Left cardiac atrium (tissue), 4 donors: ENCODE measurements at places on chromosomes 4 and X. TPM values are rescaled to one million over a fixed set of nuclear protein-coding genes. Genes with fewer than 3 reads are reported as not detected.

DNA sequence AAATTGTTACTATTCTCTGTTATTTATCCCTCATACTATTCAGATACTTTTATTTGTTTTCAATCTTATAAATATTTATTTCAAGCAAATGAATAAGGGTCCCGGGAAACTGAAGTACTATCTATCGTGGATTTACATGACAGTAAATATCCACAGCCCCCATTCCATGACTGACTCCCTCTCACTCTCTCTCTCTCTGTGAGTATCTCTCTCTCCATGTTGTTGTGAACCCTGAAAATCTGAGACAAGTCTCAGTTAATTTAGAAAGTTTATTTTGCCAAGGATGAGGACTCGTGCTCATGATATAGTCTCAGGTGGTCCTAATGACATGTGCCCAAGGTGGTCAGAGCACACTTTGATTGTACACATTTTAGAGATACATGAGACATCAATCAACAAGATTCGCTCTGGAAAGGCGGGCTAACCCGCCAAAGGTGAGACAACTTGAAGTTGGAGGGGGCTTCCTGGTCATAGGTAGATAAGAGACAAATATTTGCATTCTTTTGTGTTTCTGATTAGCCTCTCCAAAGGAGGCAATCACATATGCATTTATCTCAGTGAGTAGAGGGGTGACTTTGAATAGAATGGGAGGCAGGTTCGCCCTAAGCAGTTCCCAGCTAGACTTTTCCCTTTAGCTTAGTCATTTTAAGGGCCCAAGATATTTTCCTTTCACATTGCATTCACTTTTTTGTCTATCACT, 986.4 kb downstream of the NLGN4X start:
- no peak for DNase-seq

- no peak for DNase-seq
Measured at GRCh38 chr4:150561143-150561737, 20.7 kb upstream of the MAB21L2 start.

DNA sequence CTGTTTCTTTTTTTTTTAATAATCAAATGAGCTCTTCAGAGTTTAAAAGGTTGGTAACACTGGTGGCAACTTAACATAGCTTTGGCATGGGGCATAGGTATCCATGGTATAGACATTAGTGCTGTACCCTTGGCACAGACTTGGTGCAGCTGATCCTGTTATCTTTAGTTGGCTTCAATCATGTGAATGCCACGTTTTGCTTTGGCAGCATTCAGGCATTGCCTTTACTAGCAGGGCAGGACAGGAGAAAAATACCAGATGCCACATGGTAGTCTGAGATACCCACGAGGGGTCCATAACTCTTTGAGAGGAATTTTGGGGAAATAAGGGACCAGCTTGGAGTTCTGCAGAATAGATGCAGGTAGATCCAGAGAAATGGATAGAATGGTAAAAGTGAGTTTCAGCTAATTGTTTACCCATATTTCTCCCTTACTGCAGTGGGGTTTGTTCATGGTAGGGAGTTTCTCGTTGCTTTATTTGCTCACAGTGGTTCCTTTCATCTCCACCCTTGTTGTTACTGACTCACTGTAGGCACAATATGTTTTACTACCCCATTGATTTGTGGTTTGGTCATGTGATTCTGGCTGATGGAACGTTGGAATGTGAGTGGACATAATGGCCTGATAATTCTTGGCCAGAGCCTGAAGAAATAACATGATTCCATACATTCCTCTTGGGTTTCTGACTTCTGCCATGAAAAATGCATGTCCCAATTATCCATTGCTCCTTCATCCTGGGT, 342.7 kb downstream of the GLUD2 start:
- DNase-seq = no peak

GRCh38 chr4:4521136-4521535, 20.7 kb downstream of the STX18 start:
- no peak for DNase-seq

- no peak for DNase-seq
Measured at GRCh38 chrX:2434270-2435163, 66.3 kb downstream of the DHRSX start.

- DNase-seq = no peak
Measured at GRCh38 chrX:37684426-37684825, 1.2 kb upstream of the XK start.

- DNase-seq = peak; percentile 75
Measured at GRCh38 chr4:6917461-6918271, 8.0 kb downstream of the TBC1D14 start.

DNA sequence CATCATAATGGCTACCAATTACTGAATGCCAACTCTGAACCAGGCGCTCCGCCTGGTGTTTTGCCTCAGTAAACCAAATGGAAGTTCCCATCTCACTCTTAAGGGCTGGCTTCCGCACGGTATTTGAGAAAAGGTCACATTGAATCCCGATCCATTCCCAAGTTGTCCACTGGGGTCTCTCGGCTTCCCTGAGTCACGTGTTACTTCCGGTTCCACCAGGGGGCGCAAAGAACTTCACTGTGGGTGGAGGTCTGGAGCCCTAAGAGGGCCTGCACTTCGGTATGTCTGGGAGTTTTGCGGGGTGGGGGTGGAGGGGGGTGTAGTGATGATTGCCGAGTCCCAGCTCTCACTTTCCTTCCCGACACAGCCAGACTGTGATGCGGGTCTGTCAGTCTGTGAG, 13.4 kb upstream of the NHS start:
- DNase-seq = no peak

DNA sequence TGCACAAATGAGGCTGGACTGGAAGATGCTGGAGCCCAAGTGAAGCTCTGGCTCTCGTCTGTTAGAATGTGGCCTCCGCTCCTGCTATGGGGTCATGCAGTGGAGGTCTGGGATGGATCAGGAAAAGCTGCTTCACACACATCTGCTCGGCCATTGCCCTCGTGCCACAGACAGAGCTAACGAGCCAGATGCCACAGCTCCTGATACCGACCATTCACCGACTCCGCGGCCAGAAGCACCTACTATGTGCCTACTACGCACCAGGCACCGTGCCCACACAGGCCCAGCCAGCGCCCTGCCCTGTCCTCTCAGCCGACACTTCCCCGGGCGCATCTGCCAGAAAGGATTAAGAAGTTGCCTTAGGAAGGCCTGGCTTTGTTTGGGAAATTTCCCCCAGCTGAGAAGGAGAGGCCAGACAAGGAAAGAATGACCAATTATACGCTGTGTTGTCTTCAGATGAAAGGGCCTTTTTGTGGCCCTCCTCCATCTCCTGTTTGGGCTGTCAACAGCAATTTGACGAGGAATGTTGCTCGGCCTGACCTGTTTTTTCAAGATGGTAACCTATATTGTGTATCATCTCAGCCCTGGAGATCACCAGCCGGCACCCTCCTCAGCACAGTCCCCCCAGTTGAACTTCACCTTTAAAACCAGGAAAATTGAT, 34.3 kb downstream of the HMX1 start:
- DNase-seq = no peak

Gene SSX1
- total RNA-seq = not detected

Gene HMX1
- not detected for total RNA-seq

Gene RS1
- total RNA-seq = not detected

Gene APLN
- 18.0 TPM for total RNA-seq

Gene ANXA3
- 27.1 TPM for total RNA-seq
